ENCODE measurements at places on chromosomes 12 and 14. TPM values are rescaled to one million over a fixed set of nuclear protein-coding genes. Genes with fewer than 3 reads are reported as not detected.

OTOGL gene
- 0.10 TPM for total RNA-seq

KCNJ8 gene
- total RNA-seq = 11.1 TPM

CLEC4C gene
- not detected for total RNA-seq

TSPAN19 gene
- not detected for total RNA-seq

WASHC3 gene
- 81.8 TPM for total RNA-seq

LRP10 gene
- 109 TPM for total RNA-seq

BCL2L2 gene
- total RNA-seq = 22.8 TPM

PAPOLA gene
- 42.5 TPM for total RNA-seq

FAM181A gene
- not detected for total RNA-seq

EXD2 gene
- 13.7 TPM for total RNA-seq

RAD51AP1 gene
- 1.7 TPM for total RNA-seq

TMEM63C gene
- total RNA-seq = 0.05 TPM

PIWIL1 gene
- total RNA-seq = not detected

TAS2R43 gene
- 2.8 TPM for total RNA-seq

RNASE7 gene
- 0.55 TPM for total RNA-seq

L2HGDH gene
- 13.4 TPM for total RNA-seq

SDS gene
- 0.59 TPM for total RNA-seq

CCND2 gene
- 2.7 TPM for total RNA-seq

RPGRIP1 gene
- not detected for total RNA-seq

VDR gene
- total RNA-seq = 3.2 TPM

CLEC2B gene
- total RNA-seq = 13.1 TPM

SERPINA1 gene
- total RNA-seq = 1.3 TPM

INHBC gene
- total RNA-seq = 0.35 TPM

HRK gene
- total RNA-seq = not detected

GNB3 gene
- total RNA-seq = not detected

MYL2 gene
- total RNA-seq = 5,649 TPM

SIRT4 gene
- 13.2 TPM for total RNA-seq

KRAS gene
- total RNA-seq = 9.5 TPM

PTPN6 gene
- 3.1 TPM for total RNA-seq

PZP gene
- 0.46 TPM for total RNA-seq

TPH2 gene
- total RNA-seq = not detected

LIN7A gene
- 4.8 TPM for total RNA-seq

PHC1 gene
- 33.5 TPM for total RNA-seq

PLCZ1 gene
- not detected for total RNA-seq

MLXIP gene
- total RNA-seq = 36.6 TPM

SLC35E3 gene
- 0.92 TPM for total RNA-seq

TEX22 gene
- not detected for total RNA-seq

RILPL1 gene
- total RNA-seq = 65.3 TPM

SAMD15 gene
- total RNA-seq = not detected

TOMM20L gene
- total RNA-seq = not detected

KLHL33 gene
- 2.4 TPM for total RNA-seq

PIGH gene
- 27.8 TPM for total RNA-seq

ZDHHC22 gene
- not detected for total RNA-seq

GNG2 gene
- 0.41 TPM for total RNA-seq

CMKLR1 gene
- total RNA-seq = 2.5 TPM

OVCH1 gene
- not detected for total RNA-seq

GAPDH gene
- total RNA-seq = 11,241 TPM

TPPP2 gene
- total RNA-seq = 0.22 TPM

Data from gastrocnemius medialis (tissue), 4 donors.